ENCODE measurements at places on chromosomes 5 and 9.

DNA sequence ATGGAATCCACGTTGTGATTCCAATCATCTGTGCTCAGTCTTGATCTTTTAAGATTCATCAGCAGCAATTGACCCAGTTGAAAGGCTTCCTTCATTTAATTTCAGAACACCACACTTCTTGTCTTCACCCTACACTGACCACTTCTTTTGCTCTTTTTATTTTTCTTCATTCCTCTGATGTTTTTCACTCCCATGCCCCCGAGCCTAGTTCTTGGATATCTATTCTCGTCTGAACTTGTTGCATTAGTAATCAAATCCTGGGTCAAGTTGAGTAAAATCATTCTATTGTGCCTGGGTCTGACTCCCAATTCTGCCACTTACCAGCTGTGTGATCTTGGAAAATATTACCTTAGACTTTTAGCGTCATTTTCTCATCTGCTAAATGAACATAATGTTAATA, 356.5 kb downstream of the CDH12 start:
- no peak for DNase-seq

DNA sequence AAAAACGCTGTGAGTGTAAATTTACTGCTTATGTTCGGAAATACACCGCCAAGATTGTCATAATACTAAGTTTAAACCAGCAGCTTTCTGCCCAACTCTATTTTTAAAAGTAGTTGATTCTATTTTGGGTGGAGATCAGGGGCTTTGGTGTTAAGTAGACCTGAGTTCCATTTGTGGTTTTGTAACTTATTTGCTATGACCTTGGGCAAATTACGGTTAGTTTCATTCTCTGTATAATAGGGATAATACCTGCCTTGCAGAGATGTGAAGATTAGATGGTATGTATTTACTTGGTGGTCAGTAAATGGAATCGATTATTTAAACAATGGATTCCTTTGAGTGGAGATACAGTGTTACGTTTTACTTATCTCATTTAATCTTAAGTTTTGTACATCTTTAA, 1.6 kb downstream of the RAD23B start:
- DNase-seq = no peak

DNA sequence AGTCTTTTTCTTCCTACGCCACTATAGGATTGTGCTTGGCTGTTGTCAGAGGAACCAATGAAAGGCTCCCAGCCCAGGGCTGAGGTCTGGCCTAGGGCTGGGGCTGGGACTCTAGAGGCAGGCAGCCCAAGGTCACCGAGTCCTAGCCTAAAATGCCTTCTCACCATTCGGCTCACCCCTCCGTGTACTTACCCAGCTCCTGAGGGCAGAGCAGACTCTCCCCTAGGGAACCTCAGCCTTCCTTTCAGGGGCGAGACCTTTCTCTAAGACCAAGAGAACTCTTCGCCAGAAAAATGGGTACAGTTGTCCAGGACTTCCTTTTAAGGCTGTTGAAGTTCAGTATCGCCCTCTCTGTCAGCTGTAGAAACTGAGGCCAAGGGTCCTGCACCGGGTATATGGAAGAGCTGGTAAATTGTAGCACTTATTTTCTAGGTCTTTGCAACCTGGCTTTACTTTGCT, 1.7 kb upstream of the SPRY4 start:
- DNase-seq = no peak

- DNase-seq = no peak
These were observed 32.1 kb downstream of the GDNF start for GRCh38 chr5:37807621-37808301.

GRCh38 chr5:53126521-53126920, 17.0 kb upstream of the MOCS2 start:
- DNase-seq = no peak

DNA sequence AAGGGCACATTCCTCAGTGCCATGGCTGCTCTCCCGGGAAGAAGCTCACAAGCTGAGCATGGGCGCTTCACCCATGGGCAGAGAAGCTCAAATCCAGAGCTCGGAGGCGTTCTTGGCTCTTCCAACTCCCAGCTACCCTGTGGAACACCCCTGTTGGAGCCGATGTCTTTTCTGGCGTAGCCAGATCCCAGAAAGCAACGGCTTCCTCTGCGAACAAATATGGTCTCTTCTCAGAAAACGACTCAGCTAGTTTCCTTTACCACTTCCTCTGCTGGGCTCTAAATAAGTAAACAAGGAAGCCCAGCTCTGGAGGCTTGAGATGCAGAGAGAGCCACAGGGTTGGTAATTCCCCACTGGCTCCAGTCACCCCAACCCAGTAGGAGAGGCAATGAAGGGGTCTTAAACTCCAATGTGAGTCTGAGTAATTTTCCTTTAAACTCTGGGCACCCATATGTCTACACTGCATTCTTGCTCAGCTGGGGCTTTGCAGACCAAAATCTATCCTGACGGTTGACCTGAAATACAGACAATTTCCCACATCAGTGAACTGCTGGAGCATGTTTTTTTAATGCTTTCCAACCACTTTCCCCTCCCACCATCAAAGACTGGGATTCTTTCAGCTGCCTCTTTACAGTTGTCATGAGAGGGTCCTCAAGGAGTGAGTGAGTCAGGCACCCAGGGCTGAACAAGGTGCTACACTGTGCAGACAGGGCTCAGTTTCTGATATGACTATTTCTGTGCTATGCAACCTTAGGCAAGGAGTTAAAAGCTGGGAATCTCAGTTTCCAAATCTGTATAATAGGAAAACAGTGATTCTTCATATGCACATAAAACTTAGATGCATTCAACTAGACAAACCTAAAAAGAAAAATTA, at the start of gene LCP2:
TSS of gene LCP2 (minus strand) at position 189 of the 874 bp plus-strand sequence. CDS start at position 23, 166 bp downstream.
- no peak for DNase-seq

DNA sequence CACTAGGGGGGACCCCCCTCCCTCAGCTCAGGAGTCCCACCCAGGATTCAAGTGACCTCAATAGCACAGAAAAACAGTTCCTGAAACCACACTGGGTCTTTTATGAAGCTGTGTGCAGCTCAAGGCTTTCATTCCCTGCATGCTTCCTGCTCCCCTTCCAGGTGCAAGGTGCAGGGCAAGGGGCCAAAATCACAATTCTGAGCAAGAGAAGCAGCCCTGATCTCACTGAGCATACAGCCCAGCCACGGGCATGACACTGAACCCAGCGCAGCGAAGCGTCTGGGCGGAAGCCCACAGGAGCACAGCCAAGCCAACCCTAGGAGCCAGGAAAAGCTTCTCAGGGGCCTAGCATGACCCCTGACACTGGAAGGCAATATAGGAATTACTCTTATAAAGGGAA, 62.9 kb downstream of the IRX2 start:
- DNase-seq = no peak

DNA sequence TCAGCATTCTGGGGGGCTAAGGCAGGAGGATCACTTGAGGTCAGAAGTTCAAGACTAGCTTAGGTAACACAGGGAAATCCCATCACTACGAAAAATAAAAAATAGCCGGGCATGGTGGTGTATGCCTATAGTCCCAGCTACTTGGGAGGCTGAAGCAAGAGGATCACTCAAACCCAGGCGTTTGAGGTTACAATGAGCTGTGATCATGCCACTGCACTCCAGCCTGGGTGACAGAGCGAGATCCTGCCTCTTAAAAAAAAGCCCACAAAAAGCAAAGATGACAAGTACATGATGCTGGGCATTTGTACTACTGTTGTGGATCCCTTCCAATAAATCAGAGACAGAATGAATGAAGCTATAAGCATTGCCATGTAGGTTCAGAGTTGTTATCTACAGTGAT, 320.1 kb upstream of the PANK3 start:
- no peak for DNase-seq

DNA sequence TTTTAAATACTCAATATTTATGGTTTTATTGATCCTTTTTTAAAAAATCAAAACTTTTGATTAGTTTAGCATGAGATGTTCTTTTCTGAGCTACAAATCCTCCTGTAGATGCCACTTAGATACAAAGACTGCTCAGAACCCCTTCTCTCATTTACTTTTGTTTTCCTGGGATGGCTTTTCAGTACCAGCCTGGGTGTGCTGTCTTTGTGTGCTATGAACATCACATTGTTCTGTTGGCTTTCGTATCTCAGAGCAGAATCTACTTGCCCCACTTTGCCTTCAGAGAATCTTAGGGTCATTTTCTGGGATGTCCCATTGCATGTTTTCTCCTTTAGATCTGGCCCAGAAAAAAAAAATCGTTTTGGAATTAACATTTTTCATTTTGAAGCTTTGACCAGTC, 85.9 kb downstream of the RASGRF2 start:
- no peak for DNase-seq

DNA sequence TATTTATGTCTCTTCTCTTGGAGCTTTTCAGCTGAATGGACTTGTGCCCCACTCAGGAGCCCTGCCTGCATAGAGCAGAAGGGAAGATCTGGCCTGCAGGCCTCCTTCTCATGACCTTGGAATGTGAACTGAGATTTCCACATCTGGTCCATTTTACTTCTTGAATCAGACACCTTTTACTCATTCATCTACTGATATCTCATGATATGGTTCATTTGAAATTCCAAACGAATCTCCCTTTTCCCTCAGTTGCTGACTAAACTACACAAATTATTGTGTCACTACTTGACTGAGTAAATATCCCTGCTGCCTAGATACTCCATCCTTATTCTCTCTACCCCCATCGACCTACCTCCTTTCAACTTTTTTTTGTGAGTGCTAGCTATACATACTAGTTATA, 138.7 kb downstream of the PLCXD3 start:
- DNase-seq = no peak

GRCh38 chr9:110114859-110115201, 93.1 kb downstream of the C9orf152 start:
- no peak for DNase-seq

DNA sequence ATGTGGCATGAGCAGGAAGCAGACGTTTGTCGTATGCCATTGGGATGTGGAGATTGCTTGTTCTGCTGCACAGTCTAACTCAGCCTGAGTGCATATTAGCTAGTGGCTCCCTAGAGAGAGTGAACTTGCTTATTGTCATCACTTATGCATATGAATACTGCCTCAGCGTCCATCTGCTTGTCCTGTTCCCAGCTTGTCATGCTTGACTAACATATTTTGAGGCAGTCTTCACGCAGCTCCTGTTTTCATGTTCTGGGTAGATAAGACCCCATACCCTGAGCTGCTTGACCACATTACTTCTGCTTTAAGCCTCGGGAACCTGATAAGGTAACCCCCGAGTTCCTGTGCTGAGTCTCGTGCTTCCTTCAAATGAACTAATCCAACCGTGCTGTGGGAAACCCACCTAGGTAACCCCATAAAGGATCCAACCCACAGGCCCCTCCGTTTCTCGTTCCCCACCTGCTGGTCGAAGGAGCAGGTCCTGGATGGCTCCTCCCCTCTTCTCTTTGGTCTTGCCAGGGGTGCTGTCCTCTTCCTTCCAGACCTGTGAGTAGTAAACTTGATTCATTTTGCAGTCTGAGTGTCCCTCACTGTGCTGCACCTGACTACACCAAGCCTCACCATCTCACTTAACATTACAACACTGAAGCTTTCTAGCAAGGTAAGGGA, 25.0 kb downstream of the ANKRD33B start:
- no peak for DNase-seq

DNA sequence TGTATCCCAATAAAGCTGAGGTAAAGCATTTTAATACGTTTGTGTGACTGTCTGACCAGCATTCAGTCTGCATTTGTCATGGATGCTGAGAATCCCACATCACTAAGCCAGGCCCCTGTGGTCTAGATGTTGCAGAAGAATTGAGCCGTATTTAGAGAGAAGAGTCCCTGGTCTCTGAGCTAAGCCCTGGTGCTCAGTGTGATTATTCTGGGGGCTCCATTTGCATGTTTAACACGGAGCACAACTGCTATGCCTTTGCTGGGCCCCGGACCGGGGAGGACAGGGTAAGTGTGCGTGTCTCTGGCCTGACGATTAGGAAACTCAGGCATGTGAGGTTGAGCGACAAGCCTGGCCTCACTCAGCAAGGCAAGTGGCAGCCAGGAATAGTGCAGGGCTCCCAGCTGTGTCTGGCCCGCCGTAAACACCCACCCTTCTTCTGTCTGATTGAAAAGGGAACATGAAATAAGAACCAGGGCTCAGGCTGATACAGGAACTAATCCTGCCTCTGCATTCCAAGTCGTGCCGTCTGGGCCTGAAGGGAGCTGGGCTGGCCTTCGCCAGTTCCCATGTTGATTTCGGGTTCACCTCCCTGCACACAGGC, 22.3 kb downstream of the FAM78A start:
- DNase-seq = no peak

GRCh38 chr5:115170134-115170928, 623 bp upstream of the TRIM36 start:
- DNase-seq = no peak

- DNase-seq = no peak
These were observed 122.2 kb upstream of the GRAMD2B start for GRCh38 chr5:126301056-126301455.

GRCh38 chr9:6645355-6646292, at the start of gene GLDC:
GLDC (minus strand) TSS chr9:6645729; CDS start chr9:6645499, 230 bp downstream.
- no peak for DNase-seq

DNA sequence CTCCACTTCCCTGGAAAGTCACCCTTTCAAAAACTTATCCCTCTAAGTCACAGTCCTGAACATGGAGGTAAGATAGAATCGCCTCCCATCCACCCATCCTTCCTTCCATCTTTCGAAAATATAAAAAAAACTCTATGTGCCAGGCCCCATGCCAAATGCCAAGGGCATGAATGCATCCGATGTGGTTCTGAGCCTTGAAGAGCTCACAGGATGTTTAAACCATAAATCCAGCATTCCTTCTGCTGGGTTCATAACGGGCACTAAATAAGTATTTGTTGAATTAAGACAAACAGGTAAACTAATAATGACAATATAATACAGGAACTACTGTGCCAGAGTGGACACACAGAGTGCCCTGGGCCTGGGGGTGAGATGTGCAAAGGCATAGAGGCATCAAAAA, 147.3 kb downstream of the TTLL11 start:
- no peak for DNase-seq

GRCh38 chr5:120550358-120550757, 86.3 kb downstream of the PRR16 start:
- DNase-seq = no peak

GRCh38 chr5:141590127-141590526, 28.7 kb downstream of the DIAPH1 start:
- DNase-seq = no peak

- DNase-seq = no peak
These were observed 227.6 kb upstream of the ELL2 start for GRCh38 chr5:96189028-96189826.

GRCh38 chr9:93022721-93023520, 35.6 kb upstream of the SUSD3 start:
- DNase-seq = no peak

Measured in cortex of kidney (tissue), 1 donor.